ENCODE measurements at places on chromosomes 11 and 22.
A peak's percentile ranks its signal among the peaks of the same experiment; 100 is the strongest.

DNA sequence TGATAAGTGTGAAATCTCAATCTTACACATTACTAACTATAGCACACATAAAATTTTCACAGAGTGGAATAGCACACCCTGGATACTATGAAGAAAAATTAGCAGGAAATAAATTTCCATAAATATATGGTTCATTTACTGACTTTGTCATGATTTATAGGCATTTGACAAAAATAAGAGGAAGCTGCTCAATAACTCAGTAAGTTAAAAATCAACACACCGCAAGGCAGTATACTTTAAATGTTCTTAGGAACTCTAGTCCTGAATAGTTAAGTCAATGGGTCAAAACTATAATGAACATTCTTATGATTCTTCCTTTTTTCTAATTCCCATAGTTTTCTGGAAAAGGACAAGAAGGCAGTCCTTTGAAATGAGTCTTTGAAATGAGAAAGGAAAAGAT is 1557.8 kb upstream of the RAG2 start:
- DNase-seq = no peak

GRCh38 chr22:38465673-38466490 is 2.0 kb upstream of the KDELR3 start:
- no peak for DNase-seq

DNA sequence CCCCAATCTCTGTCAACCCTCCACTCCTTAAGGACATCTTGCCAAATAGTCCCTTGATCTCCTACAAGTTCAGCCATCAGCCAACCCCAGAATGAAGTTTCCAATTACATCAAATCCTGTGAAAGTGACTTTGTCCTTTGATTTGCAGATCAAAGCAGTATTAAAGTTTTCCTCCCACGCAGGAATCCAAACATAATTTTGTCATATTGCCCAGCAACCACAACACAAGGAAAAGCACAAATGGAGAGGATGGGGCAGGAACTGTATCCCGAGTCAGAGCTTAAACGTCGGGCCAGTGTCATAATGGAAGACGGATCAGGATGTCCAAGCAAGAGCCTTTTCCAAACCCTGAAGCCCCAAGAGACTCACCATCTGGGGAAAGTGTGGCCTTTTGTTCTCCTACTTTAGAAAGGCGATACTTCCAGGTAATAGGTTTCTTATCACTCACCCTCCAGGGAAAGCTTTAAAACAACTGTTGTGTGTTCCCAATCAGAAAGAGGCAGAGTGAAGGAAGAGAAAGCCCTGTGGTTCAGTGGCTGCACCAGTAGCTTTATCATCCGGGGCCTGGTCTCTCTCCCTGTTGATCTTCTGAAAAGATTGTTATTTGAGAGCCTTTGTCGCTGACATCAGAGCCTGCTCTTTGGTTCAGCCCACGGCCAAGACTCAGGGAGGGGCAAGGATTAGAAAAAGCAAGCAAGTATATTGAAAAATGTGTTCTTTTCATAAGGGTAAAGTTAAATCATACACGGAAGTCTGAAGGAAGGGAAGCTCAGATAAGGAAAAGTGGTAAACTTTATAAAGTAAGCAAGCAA is 41.7 kb downstream of the EXPH5 start:
- no peak for DNase-seq

- DNase-seq = no peak
These were observed 62.4 kb downstream of the PARVG start for GRCh38 chr22:44242946-44243724.

GRCh38 chr22:33844273-33844672 is 76.0 kb downstream of the LARGE1 start:
- no peak for DNase-seq

- DNase-seq = no peak
These were observed 14.5 kb upstream of the RPS19BP1 start for GRCh38 chr22:39546889-39547586.

DNA sequence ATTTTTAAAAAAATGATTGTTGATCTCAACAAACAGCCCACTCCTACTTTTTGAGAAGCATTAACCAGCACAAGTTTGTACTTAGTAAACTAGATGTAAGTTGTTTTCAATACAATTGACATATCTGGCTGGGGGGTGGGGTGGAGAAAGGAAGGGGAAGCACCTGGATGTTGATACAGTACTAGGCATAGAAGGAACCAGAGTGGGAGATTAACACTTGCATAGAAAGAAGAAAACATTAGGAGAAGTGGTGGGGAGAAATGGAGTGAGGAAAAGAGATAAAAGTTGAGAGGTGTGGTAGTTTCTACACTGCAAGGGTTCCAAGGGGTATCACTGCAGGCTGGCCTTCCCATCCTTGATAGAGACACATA is 10.6 kb upstream of the GAB2 start:
- DNase-seq = no peak

- no peak for DNase-seq
These were observed 10.1 kb upstream of the HTR3B start for GRCh38 chr11:113894421-113894996.

GRCh38 chr11:76629853-76630599 is 40.5 kb downstream of the LRRC32 start:
- no peak for DNase-seq

DNA sequence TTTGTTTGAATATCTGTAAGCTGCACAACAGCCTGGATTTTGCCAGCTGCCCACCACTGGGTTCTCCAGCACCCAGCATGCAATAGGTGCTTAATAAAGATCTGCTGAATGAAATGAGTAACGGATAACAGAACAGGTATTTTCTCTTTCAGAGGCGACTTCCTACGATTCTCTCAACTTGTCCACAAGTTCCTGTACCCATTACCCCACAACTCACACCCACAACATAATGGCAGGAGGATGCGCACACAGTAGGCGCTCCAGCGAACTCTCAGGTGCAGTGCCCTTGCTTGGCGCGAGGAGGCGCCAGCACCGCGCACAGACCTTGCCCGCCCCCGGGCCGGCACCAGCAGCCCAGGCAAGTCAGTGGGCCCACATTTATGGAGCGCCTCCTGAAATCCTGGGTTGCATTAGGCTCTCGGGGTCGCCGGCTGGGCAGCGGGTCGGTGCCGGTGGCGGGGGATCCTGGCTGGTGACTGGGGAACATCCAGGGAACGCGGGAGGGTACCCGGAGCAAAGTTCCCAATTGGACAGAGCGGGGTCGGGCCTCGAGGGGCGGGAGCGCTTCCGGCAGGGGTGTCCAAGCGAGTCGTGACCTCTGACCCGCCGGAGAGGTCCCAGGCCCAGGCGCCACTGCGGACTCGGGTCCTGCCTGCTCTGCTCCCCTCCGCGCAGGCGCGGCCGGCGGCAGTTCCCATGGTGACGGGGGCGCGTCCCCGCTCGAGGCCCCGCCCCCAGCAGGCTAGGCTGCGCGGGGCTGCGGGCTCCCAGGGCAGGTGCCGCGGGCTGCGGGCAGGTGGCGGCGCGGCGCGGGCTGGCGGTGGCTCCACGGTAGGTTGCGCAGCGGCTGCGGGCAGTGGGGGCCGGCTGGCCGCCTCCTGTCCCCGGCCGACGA is at the start of gene KIAA1671:
TSS of gene KIAA1671 (plus strand) at position 775 of the 895 bp plus-strand sequence. CDS start 75,284 bp downstream, outside the sequence.
- DNase-seq = peak; percentile 72

GRCh38 chr11:5137014-5137413 is 1.1 kb downstream of the OR52A5 start:
- no peak for DNase-seq

- no peak for DNase-seq
These were observed at the start of gene PARVA for GRCh38 chr11:12377106-12377823. TSS of gene PARVA (plus strand) at chr11:12377571. CDS start at chr11:12377648, 77 bp downstream.

DNA sequence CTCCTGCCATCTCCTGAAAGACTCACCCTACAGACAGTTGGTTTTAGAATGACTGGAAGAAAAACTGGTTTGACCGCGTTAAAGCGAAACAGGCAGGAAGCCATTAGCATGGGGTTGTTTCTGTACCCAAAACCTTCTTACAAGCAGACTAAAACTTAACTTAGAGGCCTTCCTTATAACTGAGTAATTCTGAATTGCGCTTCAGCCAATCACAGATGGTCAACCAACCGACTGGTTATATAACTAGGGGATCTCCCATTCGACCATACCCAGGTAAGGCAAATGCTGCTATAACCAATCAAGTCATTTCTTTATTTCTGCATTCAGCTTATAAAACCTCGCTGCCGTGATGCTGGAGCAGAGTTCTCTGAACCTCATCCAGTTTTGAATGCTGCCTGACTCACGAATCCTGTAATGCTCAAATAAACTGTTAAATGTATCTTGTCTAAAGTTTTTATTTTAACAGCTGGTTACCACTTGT is 87.8 kb upstream of the DRD2 start:
- no peak for DNase-seq

DNA sequence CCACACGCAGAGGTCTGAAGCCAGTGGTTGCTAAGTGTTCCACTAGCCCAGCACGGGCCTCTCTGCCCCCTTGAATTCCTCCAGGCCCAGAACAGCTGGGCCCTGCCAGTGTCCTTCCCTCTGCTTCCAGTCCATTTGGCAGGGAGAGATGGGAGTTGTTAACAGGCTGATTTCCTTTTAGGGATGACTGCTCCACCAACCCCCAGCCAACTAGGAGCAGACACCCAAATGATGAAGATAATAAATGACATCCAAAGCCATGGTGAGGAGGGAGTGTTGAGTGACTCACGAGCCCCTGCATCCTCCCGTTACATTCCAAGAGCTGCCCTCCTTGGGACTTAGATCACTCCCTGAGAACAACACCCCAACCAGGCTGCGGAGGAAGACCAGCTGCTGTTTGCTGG is 20.6 kb downstream of the PARVA start:
- no peak for DNase-seq

DNA sequence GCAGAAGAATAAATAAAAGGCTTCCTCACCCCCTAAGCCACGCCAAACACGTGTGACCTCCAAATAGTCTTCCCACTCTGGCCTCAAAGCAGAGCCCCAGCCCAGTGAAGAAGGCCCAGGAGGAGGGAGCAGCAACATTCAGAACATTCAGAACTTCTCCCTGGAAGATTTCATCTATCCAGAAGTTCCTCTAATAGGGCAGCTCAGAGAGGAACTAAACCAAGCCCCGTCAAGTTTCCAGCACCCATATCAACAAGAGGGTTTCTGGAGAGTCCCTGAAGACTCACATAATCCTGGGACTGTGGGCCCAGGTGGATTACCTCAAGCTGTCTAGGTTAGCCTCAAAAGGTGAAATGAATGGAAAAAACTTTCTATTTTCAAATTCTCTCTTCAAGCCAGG is 39.4 kb downstream of the PC start:
- no peak for DNase-seq

- DNase-seq = no peak
These were observed 17.8 kb upstream of the XBP1 start for GRCh38 chr22:28817919-28818859.

DNA sequence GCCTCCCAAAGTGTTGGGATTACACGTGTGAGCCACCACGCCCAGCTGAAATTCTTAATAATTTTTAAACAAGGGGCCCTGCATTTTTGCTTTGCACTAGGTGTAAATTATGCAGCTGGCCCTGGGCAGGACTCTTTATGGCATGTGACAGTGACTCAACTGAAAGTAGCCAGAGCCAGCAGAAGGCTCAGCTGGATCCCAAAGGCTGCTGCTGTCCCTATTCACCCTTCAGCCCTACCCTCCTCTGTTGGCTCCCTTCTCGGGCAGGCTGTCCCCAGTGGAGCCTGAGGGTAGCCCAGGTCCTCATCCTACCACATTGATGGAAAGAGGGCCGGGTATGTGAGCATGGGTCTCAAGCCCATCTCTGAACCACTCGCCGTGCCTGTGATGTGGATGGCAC is 45.6 kb downstream of the CD82 start:
- no peak for DNase-seq

- DNase-seq = no peak
These were observed 5.5 kb upstream of the PCF11 start for GRCh38 chr11:83151274-83151977.

DNA sequence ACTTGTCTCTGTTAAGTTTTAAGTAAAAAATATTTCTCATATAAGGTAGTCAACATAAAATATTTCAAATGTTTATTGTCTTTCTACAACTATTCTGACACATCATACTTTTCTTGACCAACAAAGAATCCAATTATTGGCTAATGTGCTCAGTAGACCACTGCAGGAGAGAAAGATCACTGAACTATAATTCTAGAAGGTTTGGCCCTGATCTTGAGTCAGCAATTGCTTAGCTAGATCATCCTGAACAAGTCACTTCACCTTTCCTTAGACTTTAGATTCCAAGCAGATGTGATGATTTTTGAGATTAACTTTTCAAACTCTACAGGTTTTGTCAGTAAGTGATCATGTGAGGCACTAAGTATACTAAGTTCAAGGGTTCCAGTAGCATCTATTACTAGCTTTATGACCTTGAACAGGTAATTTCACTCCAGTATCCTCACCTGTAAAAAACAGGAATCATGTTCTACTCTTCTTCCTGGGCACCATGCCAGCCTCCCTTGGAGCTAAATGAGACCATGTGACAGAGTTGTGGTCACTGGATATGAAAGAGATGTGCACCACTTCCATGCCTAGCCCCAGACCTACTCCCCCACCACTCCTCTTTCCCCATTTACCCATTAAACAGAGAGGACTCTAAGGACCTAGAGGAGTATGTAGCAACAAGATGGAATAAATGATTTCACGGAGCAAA is 17.3 kb downstream of the PGM2L1 start:
- no peak for DNase-seq

- DNase-seq = no peak
These were observed 65.3 kb downstream of the ARHGEF12 start for GRCh38 chr11:120401506-120401905.

DNA sequence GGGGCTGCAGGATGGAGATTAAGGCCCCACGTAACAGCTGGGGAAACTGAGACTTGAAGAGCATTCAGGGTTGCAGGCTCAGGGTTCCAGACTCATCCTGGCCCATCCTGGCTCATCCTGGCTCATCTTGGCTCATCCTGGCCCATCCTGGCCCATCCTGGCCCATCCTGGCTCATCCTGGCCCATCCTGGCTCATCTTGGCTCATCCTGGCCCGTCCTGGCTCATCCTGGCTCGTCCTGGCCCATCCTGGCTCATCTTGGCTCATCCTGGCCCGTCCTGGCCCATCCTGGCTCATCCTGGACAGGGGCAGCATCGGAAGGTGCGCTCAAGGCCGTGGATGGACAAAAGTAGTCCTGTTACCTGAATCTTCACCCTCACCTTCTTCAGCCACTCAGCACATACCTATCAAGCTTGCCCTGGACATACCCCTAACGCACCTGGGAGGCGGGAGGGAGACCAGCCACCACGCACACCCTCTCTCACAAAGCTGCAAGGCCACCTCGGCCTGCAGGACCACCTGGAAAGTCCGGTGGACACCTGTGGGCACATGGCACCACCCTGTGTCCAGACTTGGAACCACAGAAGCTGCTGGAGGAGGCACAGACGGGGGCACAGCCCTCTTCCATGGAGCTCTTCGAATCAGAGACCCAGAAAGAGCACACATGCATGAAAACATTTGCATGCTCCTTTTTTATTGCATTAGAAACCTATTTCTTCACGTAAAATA is 20.3 kb upstream of the NLRP6 start:
- DNase-seq = no peak

GRCh38 chr11:73270855-73271477 is 1.2 kb upstream of the P2RY6 start:
- DNase-seq = no peak

- no peak for DNase-seq
These were observed 33.2 kb downstream of the ZNF195 start for GRCh38 chr11:3345736-3346135.

- DNase-seq = no peak
These were observed 30.1 kb upstream of the FIBIN start for GRCh38 chr11:26963764-26964163.

Measured in effector CD4-positive, alpha-beta T cell (primary cell).